ENCODE measurements at places on chromosomes 2 and 18.

- no peak for DNase-seq
Measured at GRCh38 chr2:9982248-9982647, 30.8 kb downstream of the GRHL1 start.

DNA sequence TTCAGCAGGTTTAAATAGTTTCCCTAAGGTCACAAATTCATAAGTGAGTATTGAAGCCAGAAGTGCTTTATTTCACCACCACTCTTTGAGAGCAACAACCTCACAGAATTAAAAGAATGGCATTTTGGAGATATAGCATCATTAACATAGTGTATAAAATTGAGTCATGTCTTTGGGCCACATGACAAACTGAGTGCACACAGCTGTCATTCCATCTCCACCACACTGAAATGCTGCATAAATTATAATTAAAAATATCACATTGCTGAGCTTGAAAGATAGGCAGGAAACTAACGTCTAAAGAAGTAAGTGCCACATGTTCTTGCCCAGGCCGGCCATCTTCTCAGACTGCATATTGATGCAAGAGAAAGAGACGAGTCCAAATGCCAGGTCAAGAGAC, 897.9 kb upstream of the CNTNAP5 start:
- DNase-seq = no peak

DNA sequence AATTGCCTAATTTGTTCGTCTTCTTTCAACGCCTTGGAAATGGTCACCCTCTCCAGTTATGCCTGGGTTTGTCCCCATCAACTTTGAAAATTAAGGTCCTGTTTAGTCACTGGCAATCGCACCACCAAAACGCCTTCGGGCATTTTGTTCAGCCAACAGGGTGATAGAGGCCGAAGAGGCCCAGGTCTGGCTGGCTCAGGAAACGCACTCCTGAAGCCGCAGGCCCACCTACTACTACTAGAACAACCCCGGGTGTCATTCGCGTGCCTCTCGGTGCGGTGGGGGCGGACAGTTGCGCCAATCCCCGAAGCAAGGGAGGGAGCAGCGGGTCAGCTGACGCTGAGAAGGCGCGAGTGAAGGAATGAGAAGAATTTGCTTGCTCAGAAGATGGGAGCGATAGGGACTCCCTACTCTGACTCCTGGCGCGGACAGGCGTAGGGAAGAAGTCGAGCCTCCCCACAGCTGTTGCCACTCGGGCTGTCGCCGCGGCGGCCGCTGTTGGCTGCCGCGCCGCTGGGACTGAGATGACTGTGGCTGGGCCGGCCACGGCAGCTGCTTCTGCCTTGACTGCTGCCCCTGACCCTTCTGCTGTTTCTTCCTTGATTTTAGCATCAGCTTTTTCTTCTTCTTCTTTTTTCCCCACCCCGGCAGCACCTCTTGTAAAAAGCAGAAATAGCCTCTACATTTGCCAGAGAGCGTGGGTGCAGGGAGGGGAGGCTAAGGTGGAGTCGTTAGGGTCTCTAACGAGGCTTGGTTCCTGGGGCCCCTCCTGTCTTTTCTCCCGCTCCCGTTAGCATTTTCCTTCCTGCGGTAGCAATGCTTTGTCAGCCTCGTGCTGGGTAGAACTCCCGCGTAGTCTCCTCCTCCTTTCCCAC, 387.6 kb downstream of the FIGN start:
- no peak for DNase-seq

- no peak for DNase-seq
Measured at GRCh38 chr2:120989512-120990441, 254.1 kb downstream of the GLI2 start.

DNA sequence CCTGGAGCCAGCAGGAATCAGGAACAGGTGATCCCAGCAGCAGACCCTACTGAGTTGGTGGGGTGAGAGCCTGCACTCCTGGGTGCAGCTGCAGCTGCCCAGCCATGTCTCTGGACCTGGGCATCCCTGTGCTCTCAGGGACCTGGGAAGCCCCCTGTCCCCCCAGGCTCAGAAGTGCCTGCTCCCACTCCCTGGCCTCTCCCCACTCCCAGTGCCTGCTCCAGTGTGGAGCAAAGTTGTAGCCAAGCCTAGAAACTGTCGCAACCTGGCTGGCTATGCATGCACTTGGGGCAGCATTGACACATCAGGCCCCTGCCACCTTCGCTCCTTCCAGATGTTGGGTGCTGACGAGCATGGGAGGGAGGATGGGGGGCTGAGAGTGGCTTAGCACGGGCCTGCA, 1124.7 kb upstream of the ACVR2A start:
- no peak for DNase-seq

DNA sequence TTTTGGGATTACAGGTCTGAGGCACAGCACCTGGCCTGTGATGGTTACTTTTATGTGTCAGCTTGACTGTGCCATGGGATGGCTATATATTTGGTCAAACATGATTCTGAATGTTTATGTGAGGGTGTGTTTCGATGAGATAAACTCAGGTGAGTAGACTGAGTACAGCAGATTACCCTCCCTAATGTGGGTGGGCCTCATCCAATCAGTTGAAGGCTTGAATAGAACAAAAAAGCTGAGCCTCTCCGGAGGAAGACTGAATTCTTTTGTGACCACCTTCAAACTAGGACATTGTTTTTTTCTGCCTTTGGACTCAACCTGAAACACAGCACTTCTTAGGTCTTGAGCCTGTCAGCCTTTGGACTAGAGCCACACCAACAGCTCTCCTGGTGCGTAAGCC, 49.4 kb upstream of the FIGN start:
- no peak for DNase-seq

GRCh38 chr2:185433824-185434223, 304.8 kb upstream of the FSIP2 start:
- no peak for DNase-seq

DNA sequence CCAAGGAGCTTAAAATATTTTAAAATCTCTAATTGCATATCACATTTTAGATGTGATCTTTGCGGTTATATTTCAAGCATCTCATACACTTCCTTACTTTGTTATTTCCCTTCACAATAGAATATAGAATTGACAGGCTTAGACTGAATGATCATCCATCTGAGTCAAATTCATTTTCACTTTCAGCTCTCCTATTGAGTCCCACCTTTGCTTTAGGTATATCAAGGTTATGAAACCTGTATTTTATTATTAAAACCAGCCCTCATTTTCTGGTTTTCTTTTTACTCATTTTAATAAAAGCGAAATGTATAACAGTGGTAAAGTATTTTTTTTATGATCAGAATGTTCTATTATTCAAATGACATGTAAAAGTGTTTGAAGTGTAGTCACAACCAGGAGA, 162.9 kb upstream of the KYNU start:
- DNase-seq = no peak

DNA sequence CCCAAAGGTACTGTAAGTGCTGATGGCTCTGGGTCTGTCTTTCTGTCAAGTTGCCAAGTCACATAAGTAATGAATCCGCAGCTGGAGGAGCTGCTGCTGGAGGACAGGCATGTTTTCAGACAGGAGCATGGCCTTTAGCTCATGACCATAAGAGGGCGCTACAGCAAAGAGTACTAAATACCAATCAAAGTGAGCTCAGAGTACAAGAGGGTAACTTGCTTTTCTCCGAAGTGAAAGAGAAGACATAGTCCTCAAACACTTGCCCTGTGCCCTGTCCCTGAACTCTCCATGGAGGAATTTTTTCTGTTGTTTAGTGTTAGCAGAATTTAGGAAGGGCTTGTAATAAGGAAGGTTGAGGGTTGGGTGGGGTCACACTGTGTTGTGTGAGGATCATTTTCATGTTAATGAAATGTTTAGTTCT, 58.0 kb upstream of the EML6 start:
- DNase-seq = peak; percentile 18

GRCh38 chr2:157155992-157156391, 101.5 kb upstream of the GALNT5 start:
- DNase-seq = no peak

DNA sequence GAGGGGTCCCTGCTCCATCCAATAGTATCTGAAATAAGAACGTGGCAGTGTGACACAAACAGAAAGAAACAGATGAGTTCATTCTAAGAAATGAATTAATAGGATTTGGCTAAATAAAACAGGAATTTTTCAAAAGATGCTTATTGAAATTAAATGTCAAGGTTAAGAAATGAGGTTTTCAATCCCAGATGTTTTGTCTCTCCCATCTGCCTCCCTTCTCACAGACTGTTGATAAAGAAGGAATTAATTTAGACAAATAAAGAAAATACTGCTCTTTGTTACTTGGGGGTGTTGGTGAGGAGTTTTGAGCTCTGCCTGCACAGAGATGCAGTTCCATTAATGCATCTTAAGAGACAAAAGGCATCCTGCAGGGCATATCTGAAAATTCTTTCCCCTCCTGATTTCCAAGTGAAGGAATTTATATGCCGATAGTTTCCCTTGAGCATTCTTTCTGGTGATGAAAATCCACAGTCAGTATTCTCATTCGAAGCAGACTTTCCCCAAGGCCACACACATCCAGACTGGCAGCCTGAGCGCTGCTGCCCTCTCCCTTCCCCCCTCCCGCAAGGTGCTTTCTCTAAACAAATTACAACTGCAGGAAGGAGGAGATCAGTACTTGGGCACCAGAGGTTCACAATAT, 385.4 kb upstream of the RND3 start:
- DNase-seq = no peak

DNA sequence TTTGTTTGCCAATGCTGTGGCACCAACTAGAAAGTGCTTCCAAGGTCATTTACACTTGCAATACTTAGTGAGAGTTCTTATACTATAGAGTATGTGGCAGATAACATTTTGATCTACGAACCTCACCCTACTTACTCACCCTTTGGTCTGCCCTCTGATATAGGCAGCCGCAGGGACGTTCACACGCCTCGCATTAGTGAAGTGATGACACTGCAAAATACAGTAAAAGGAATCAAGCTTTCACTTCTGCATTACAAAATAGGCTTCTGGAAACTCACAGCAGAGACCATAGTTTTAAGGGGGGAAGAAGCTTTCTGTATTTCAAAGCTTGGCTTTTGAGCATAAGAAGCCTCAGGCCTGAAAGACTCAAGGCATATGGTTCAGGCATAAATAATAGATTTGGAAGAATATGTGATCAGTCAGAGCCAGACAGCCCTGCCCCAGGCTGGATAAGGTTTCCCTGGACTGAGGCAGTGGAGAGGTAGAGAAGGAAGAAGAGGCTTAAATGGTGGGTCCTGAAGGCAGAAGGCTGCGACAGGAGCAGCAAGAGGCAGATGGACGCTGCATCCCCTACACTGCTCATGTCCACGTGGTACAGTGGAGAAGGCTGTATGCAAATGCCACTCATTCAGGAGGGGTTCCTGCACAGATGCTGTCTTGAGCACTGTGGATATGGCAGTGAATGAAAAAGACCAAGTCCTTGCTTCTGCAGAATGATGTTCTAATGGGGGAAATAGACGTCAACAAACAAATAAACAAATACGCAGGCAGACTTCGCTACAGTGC, 63.1 kb downstream of the FECH start:
- no peak for DNase-seq

DNA sequence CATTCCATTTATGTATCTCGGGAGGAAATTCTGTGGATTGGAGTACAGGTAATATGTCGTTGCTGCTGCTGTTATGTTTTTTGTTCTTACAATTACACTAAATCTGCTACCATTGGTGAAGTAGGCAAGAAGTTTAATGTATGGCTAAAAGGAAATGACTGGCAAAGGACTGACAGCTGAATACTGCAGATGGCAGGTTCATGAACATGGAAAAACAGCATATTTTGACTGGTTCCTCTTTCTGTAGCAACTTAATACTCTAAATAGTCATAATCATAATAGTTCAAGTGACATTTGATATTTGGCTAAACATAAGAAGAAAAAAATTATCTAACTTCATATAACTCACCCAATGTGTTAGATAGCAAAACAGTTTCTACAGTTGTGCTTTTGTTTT, 84.5 kb upstream of the PGAP1 start:
- no peak for DNase-seq

- DNase-seq = no peak
Measured at GRCh38 chr2:120656273-120656950, 79.3 kb upstream of the GLI2 start.

DNA sequence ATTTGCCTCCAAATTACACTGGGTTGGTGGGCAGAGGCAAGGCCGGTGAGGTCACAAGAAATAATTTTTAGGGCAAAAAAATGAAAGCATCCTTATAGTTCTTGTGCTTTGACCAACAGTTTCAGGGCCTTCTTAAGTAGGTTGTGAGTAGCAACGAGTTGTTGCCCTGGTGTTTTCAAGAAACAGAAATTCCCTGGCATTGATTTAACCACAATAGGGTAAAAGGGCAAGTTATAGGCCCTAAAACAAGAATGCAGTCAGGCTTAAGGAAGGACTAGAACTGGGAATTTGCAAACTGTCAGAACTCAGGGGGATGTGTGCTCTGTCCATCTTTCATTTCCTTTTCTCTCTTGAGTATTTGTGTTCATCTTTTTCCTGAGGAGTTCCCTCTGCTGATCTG, 46.1 kb upstream of the STPG4 start:
- DNase-seq = no peak

- DNase-seq = no peak
Measured at GRCh38 chr2:9178110-9178903, 28.3 kb upstream of the ASAP2 start.

DNA sequence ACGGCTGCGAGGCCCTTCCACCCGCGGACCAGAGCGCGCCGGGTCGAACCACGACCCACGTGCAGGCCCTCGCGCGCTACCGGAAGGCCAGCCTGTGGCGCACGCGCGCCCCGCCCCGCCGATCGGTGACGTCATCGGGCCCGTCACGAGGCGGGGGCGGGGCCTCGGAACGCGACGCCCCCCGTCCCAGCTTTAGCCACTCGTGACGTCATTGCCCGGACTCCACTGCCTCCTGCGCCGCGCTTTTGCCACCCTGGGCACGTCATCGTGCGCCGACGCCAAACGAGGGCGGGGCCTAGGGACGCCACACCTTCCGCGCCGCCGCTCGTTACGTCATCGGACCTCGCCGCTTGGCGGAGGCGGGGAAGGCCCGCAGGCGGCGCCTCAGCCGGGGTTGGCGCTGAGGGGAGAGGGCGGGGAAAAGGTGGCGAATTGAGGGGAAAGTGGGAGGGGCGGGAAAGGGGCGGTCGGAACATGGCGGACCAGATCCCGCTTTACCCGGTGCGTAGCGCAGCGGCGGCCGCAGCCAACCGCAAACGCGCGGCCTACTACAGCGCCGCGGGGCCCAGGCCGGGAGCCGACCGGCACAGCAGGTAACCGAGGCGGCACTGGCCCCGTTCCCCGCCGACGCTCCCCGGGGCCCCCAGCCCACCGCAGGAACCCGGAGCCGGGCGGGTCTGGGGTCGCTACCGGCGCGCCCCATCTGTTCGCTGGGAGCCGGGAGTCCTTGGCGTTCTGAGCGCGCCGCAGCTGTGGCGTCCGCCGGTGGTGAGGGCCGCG, at the start of gene ATP9B:
ATP9B (plus strand) TSS at position 458 of the 780 bp plus-strand sequence; CDS start at position 475, 17 bp downstream.
- peak; percentile 99 for DNase-seq

DNA sequence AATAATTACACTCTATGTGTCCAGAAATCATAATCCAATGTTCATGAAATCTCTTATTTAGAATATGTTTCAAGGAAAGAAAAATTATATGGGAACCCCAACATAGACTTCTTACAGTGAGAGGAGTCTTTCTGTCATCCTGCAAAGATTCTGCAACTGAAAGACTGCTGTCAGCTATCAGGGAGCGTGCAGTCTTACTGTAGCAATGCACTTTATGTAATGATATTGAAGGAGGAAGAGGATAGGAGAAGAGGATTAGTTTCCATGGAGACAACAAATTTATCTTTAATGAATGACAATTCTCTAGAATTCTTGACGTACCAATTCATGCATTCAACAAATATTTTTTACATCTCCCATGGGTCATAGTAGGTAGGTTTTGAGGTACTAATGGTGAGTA, 61.3 kb upstream of the MYT1L start:
- no peak for DNase-seq

GRCh38 chr2:52312486-52312885, 1280.6 kb upstream of the NRXN1 start:
- DNase-seq = no peak
